GM23338 (cell line): ENCODE measurements at places on chromosomes 7 and 10. TPM values are rescaled to one million over a fixed set of nuclear protein-coding genes. Genes with fewer than 3 reads are reported as not detected.

DNA sequence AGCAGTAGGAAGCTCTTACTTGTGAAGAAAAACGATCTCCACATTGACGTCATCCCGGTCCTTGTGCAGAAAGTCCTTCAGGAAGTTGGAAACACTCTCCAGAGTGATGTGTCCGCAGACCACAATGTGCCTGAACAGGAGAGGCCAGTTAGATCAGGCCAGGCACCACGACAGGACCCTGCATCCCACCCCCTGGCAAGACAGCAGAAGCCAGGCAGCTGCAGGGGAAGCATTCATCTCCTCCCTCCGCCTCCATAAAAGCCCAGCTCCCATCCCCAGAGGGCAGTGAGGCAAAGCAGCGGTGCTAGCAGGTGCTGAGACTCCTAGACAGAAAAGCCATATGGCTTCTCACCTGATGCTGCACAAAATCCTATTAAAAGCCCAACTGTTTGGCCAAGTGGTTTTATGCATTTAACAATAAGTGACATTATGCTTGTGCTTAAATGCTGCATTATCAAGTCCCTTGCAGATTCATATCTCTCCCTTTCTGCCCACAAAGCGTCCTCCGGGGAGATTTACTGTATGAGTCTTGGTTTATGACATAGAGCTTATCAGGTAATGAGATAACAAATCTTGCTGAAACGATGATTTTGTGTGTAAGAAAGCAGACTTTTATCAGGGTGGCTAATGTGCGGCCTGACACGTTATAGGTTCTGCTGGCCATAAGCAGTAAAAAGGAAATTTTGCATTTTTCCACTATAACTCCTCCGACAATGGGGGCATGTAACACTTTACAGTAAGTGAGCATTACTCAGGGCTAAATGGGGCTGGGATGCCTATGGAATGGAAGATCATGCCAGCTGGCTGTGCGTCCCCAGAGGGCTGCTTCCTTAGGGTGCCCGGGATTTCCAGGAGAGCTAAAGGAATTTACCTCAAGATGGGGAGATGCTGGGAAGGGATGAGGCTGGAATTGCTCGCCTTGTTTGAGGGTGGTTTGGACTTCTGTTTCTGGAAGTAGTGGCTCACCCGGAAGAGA is 546.9 kb downstream of the KCNMA1 start:
- DNase-seq, result no peak

DNA sequence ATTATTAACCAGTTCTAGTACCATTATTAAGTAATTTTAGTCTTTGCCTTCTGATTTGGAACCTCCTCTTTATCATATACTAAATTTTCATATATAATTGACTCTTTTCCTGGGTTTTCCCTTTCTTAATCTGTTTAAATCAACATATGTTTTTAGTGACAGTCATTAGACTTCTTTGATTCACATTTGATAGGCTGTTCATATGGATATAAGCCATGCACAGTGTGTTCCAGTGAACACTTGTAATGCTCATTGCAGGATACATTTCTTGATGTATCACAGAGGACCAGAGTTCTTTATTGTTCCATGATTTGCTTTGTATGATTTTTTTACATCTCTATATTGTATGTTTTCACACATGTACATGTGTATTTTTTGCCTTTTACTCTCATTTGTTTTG is 114.0 kb downstream of the MLLT10 start:
- DNase-seq, result no peak

TMEM26 gene
- total RNA-seq, result 1.9 and 2.2 TPM in 2 replicates

GRCh38 chr10:70804421-70804808 is 11.3 kb upstream of the SGPL1 start:
- no peak for DNase-seq

LIPN gene
- total RNA-seq, result not detected in 2 replicates

AS3MT gene
- 8.8 and 10.5 TPM in 2 replicates for total RNA-seq

GDF2 gene
- not detected in 2 replicates for total RNA-seq

GRCh38 chr10:13615650-13616300 is 29.0 kb downstream of the PRPF18 start:
- DNase-seq, result peak; percentile 63

DNA sequence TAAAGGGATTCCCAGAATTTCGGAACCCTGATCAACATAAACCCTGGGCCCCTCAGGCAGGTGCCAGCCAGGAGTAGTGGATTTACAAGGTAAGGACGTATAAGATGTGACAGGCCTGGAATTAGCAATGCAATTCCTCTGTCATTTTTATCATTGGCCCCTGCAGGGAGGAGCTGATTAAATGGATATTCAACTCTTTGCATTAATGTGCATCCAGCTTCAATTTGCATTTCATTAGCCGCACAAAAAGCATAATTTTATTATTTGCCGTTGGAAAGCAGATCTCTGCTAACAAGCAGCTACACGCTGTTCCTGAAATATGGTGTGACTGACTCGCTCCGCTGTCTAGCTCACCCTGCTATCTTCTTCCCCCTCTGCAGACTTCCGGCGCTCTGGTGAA is 195.8 kb downstream of the RPS24 start:
- no peak for DNase-seq

DNA sequence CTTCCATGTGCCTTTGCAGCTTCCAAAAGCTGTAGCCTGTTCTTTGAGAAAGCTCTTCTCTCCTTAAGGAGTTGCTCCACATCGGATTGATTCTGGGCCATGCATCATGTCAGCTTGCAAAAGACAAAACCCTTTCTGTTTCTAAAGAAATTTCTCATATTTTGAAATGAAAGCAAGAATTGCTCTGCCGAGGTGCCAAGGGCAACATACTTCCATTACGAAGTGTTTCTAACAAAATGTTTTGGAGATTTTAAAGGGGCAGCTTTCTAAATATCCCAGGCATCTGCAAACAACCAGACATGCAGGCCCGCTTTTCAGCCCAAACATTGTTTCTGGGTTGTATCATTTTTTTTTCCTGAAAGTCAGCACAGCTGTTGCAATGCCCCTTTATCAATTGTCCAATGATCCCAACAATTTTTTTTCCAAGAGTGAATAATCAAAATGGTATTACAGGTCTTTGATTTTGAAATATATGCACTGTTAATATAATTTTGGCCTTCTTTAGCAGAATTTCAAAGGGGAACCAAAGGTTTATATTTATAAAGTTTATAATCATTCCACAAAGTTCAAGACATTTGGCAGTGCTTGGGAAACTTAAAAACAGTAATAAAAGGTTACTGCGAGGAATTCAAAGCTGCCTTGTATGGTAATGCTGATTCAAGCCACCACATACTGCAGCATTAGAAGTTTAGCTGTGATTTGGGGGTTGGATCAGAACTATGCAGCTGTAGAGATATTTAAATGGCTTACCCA is 61.0 kb downstream of the TES start:
- DNase-seq, result no peak

DNA sequence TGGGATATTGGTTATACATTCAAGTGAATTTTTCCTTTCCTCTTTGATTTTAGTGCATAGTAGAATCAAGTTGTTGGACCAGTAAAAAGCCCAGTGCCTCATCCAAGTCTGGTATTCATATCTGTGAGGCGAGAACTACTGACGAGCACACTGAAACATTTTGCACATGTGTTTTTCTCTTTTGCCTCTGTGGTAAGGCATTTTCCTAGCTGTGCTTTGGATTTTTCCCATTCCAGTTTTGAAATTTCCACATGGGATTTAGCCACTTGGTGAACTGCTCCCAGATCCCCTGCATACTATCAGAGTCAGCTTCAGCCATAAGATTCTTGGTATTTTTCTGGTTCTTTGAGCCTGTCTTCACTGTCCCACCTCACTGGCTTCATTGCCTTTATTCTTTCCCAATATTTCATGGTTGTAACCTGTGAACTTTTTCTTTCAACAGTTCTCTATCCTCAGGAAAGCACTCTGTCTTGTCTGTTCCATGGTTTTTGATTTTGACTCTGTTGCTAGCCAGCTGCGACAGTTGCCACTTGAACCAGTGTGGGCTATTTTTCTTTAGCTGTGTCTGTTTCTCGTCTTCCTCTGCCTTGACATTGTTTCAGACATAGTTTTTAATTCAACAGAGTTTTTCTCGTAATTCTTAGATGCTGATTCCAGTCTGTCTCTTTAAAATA is 239.0 kb downstream of the REEP3 start:
- no peak for DNase-seq

- no peak for DNase-seq
Observed at GRCh38 chr7:23106823-23107663, 1.5 kb downstream of the KLHL7 start.

DNA sequence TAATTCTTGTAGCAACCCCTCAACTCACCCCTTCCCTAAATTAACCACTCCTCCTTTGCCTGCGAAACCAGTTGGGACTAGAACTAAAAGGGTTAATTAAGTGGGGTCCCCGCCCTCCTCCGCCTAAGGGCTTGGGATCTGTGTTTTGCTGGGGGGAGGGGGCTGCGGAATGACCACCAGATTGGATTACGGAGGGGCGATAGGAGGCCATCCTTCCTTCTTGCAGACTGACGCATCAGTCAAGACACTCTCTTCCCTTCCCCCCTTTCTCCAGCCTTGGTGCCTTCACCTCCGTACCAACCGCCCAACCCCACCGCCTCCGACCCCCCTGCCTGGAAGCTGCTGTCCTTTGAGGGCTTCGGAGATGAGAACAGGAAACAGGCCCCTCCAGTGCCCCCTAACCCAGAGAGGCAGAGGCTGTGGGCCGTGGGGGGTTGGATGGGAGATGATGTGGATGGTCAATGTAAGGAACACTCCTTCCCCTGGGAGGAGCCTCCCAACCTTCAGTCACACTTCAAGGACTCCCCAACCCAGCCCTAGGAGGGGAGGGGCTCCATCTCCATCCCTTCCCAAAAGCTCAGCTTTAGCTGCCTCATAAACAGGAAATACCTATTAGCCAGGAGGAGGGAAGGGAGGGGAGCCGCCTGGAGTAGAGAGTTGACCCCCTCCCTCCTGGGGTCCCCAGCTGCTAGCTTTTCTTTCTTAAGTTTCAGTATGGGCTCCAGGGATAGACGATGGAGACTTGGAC is 997 bp upstream of the LDB1 start:
- peak; percentile 98 for DNase-seq

VPS50 gene
- 12.3 and 20.5 TPM in 2 replicates for total RNA-seq

GRCh38 chr7:76302347-76303201 is at the start of gene HSPB1:
Gene HSPB1, plus strand, starts transcription at chr7:76302673. Its CDS starts 40 bp downstream, at chr7:76302713.
- peak; percentile 90 for DNase-seq

DNA sequence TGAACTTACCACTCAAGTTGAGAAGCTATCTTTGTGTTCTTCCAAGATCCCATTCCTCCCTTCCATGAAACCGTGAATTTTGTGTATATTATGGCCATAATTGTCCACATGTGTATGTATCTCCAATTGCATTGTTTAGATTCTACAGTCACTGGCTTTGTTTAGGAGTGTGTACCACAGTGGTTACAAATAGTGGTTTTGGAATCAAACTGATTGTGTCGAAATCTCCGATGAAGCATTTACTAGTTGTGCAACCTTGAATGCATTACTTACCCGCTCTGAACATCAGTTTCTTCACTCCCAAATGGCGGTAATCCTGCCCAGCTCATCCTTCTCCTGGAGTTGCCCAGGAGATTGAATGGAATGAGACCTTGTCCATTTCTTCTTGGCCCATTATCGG is 145.0 kb upstream of the ZNF32 start:
- no peak for DNase-seq

DNA sequence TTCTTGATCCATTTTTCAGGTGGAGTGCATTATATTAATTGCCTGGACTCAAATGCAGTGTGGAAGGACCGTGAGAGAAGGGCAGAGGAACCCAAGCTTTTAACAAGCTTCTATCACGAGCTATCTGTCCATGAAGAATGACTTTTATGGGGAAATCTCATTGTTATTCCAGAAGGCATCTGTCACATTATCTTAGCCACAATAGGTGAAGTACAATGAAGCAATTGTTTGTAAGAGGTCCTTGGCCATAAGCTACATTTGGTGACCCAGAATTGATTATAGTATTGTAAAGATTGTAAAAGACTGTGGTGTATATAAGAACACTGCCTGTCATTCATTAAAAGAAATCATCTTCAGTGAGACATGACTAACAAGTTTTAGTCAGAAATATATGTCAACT is 58.6 kb upstream of the RELN start:
- DNase-seq, result no peak

DNA sequence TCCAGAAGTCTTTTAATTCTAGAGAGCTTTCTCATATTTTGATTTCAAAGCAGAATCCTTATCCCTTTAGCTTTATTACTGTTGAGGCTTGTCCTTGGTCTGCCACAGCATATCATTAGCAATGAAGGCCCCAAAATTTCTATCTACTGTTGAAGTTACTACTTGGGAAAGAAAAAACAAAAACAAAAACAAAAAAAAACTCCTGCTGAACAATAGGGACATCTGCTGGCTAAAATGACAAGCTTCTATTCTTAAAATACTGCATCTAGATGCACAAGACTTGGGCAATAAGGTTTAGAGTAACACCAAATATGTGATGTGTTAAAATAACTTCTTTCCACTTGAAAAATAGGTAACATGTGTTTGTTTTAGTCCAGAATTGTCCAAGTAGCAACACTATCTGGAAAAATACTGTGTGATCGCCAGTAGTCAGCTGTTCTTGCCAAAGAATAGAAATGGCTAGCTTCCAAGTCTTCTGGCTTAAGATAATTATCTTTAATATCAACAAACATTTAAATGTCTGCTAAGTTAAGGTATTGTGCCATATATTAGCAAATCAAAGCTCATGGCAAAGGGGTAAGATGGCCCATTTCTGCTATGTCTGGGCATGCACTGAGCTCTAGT is 3.8 kb upstream of the DMTF1 start:
- DNase-seq, result peak; percentile 65

GRCh38 chr7:158372400-158373342 is 215.0 kb downstream of the PTPRN2 start:
- no peak for DNase-seq

PROSER2 gene
- 5.6 and 10.8 TPM in 2 replicates for total RNA-seq

POU6F2 gene
- total RNA-seq, result 5.0 and 7.2 TPM in 2 replicates

GPR85 gene
- 0.35 and 0.47 TPM in 2 replicates for total RNA-seq

DNA sequence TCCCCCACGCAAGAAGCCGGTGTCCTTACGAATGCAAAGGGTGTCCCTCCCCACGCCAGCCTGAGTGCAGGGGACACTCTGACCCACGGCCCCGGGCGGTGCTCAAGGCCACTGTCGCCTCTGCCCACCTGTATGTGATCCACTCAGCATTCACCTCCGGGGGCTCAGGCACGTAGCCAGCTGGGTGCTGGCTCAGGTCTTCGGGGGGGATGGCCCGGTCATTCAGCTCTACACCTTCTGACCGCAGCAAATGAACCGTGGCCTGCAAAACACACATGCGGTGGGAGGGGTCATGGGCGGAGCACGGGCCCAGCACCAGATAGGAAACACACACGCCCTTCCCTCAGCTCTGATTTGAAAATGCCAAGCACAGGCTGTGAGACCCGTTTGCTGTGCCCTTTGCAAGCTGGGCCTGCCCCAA is 25.9 kb downstream of the CFAP46 start:
- no peak for DNase-seq

- no peak for DNase-seq
Observed at GRCh38 chr7:37356911-37357636, 91.6 kb downstream of the ELMO1 start.

TAC1 gene
- 3.9 and 8.7 TPM in 2 replicates for total RNA-seq

RBM48 gene
- 8.8 and 9.8 TPM in 2 replicates for total RNA-seq

- DNase-seq, result no peak
Observed at GRCh38 chr7:42407833-42408232, 170.8 kb upstream of the GLI3 start.

- peak; percentile 54 for DNase-seq
Observed at GRCh38 chr7:59079-60016, 133.0 kb upstream of the FAM20C start.
